ENCODE measurements at places on chromosomes 6 and 20.

GRCh38 chr20:34112600-34113101, 608 bp upstream of the EIF2S2 start:
- DNase-seq, result no peak

DNA sequence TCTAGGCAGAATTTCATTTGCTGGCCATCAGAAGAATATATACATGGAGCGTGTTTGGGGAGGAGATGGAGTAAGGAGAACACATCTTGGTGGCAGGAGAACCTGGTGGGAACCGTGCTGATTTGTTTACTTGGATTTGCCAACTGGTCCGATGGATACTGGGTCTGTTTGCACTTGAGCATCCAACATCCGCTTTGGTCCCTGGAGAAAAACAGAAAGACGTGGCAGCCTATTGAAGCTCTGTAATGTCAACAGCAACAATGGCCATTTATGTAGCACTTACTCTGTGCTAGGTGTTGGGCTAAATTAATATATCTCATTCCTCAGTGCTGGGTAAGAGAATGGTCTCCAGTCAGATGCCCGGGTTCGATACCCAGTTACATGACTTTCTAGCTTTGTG, 125.6 kb downstream of the BCAS1 start:
- DNase-seq, result no peak

GRCh38 chr6:158548418-158549161, 11.3 kb upstream of the TMEM181 start:
- peak; percentile 97 for DNase-seq

GRCh38 chr6:6919173-6919572, 188.6 kb upstream of the RREB1 start:
- no peak for DNase-seq

GRCh38 chr6:26104457-26105108, 17.4 kb downstream of the HFE start:
- DNase-seq, result no peak

DNA sequence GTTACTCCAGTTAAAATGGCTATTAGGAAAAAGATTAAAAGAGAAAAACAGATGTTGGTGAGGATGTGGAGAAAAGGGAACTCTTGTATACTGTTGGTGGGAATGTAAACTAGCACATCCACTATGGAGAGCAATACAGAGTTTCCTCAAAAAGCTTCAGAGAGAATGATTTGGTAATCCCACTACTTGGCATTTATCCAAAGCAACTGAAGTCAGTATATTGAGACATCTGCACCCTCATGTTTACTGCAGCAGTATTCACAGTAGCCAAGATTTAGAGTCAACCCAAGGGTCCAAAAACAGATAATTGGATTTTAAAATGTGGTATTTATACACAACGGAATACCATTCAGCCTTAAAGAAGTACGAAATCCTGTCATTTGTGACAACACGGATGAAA, 469.5 kb downstream of the QKI start:
- DNase-seq, result no peak

DNA sequence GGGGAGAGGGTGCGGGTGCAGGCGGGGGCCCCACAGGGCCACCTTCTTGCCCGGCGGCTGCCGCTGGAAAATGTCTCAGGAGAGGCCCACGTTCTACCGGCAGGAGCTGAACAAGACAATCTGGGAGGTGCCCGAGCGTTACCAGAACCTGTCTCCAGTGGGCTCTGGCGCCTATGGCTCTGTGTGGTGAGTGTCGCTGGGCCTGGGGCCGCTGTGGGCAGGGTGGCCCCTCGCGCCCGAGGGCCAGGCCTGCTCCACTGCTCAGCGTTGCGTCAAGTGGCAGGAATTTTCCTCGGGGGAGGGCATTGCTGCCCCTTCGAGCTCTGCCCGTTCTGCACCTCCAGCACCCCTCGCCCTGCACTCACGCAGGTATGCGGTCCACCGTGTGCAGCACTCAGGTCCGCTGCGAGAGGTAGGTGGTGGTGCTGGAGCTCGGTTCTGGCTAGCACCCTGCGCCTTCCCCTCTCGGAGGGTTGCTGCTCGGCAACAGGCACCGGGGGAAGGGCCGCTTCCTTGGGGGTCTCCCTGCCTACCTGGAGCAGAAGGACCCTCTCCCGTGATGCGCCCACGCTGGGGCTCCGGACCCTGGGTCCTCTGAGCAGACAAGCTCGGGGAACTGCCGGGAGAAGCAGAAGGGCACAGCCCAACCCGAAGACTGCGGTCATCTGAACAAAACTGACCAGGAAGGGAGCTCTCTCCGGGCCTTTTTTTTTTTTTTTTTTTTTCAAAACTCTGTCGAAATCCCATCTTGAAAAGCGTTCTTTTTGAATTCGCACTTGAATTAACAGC, 674 bp downstream of the MAPK14 start:
- DNase-seq, result no peak

DNA sequence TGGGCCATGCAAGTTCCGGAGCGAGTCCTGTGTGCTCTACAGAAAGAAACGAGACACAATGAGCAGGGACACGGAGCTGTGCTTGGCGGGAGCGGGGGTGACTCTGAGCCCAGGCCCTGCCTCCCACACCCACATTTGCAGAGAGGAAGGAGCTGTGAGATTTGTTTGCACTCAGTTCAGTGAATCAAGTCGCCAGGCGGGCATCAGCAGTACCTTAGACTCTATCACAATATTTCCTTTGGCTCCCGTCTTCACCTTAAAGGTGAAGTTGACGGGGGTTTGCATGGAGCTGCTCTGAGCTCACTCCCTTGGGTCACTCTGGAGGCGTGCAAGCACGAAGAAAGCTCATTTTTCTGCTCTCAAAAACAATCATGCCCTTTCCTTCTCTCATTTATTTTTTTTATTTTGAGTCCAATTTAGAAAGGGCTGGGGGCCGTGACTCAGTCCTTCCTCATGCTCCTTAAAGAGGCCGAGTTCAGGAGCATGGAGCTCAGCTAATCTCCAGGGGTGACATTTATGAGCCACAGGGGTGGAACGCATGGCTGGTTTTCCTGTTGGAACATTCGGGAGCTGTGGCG, 188.2 kb downstream of the NFATC2 start:
- no peak for DNase-seq

DNA sequence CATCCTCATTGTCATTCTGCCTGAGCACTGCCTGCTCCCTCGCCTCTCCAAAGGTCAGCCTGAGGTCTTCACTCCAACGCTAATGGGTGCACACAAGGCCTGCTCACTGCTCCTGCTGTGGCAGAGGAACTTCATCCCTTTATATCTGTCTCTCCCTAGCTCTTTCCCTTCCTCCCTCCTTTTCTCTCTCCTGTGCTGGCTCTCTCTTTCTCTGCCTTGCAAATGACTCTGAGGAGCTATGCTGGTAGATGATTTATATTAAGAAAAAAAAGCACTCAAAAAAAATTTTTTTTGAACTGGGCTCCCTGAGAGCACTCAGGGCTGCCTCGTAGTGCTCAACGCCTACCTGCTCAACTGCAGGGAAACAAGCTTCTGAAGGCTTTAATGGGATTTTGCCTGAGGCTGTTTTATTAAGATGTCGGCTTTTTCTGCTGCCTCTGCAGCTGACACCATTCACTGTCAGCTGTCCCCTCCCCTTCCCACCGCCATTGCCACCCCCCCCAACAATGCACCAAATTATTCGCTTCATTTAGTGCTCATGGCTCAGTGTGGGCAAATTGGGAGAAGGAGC, 137.7 kb upstream of the DEFB112 start:
- no peak for DNase-seq

DNA sequence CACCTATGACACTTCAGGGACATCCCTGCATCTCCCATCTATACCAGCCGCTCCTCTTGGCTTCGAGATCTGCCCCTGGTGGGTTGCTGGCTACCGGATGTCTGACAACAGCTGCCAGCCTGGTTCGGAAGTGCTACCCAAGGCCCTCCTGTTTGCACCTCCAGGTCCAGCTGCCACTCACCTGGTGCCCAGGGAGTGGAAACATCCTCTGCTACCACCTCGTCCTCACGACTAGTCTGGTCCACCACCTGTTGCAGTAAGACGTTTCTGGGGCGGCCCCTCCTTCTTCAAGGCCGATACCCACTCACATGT, 8.3 kb upstream of the PCMTD2 start:
- no peak for DNase-seq

DNA sequence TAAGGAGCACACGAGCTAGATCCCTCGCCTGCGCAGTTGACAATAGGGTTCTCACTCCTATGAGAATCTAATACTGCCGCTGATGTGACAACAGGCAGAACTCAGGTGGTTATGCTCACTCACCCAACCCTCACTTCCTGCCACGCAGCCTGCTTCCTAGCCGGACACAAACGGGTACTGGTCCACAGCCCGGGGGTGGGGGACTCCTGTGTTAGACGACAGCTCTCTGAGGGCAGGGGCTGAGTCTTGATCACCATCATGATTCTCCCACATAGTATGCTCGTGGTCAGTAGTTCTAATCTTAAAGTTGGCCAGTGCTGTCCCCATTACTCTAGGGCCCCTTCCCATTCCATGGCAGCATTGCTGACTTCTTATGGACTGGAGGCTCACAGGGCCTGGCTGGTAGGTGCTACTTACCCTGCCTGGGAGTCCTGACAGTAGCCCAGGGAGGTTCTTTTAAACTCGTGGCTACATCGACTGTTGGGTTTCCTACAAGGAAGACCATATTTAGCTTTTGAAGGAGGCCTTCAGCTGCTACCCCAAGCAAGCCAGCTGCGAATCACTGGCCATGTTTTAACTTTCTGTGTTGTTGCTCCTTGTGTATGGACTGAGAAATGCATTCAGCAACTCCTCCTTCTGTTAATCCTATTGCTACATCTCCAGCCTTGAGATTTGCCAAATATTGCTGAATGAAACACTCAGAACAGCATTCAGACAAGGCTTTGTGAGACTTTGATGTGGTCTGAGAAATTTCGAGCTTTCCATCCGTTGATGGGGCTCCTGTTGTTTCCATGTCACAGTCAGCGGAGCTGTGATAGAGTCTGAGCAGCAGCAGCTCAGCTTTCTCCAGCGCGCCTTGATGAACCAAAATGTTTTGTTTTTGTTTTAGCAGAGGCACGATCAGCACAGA, 300.3 kb downstream of the NRN1 start:
- no peak for DNase-seq

- no peak for DNase-seq
Measured at GRCh38 chr6:73471686-73472290, 10.3 kb downstream of the MTO1 start.

GRCh38 chr6:134230087-134230700, 87.7 kb downstream of the SGK1 start:
- DNase-seq, result no peak

DNA sequence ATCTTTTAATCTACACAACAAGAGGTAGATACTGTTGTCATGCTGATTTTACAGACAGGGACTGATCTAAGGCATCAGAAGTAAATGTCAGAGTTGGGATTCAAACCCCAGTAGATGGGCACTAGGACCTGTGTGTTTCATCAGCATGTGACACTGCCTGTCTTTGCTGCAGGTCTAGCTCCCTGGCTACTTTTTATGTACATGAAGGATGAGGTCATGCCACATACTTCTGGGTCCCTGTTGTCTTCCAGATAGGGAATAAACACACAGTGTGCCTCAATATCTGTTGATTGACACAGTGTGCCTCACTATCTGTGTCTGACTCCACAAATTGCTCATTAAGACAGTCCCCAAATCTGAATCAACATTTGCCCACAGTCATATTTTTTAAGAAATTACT, 106.9 kb downstream of the TFAP2B start:
- DNase-seq, result no peak

DNA sequence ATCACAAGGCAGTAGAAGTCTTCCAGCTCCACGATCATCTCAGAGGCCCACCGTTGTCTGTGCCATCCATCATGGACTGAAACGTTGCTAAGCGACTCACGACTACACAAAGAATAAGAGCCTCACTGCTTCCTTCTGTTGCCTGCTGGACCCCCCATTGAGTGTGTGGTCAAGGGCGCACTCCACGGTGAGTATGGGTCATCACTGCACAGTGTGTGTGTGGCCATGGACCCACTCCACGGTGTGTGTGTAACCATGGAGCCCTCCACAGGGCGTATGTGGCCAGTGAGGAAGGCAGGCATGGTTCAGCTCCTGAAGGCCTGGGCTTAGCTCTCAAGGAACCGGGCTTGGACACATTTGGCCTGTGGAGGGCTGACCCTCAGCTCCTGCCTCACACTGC, 123.4 kb upstream of the AFDN start:
- no peak for DNase-seq

DNA sequence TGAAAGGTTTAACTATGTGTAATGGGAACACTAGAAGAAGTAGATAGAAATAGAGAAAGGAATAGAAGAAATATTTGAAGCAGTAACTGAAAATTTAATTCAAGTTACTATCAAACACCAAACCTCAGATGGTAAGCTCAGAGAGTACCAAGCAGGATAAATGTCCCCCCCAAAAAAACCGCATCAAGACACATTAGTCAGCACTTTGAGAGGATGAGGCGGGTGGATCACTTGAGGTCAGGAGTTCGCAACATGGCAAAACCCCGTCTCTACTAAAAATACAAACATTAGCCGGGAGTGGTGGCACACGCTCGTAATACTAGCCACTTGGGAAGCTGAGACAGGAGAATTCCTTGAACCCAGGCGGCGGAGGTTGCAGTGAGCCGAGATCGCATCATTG, 253.1 kb downstream of the C6orf118 start:
- DNase-seq, result no peak

GRCh38 chr20:17538517-17539170, 7.5 kb upstream of the BFSP1 start:
- DNase-seq, result no peak

DNA sequence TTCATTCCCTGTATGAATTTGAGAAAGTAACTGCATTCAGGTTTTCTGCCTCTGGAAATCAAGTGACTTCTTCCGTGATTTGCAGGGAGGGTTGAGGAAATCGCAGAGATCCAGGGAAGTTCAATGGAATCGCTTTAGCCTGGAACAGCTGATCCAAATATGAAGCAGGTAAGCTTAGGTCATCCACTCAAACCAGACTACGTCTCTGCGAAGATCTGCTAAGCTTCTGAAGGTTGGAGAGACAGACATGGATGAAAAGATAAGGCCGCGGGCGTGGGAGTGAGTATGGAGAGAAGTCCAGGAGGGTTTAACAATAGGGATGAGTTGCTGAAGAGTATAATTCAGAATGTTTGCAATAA, 34.2 kb upstream of the BTN3A2 start:
- peak; percentile 41 for DNase-seq

GRCh38 chr20:53447316-53447715, 146.3 kb downstream of the ZNF217 start:
- no peak for DNase-seq

DNA sequence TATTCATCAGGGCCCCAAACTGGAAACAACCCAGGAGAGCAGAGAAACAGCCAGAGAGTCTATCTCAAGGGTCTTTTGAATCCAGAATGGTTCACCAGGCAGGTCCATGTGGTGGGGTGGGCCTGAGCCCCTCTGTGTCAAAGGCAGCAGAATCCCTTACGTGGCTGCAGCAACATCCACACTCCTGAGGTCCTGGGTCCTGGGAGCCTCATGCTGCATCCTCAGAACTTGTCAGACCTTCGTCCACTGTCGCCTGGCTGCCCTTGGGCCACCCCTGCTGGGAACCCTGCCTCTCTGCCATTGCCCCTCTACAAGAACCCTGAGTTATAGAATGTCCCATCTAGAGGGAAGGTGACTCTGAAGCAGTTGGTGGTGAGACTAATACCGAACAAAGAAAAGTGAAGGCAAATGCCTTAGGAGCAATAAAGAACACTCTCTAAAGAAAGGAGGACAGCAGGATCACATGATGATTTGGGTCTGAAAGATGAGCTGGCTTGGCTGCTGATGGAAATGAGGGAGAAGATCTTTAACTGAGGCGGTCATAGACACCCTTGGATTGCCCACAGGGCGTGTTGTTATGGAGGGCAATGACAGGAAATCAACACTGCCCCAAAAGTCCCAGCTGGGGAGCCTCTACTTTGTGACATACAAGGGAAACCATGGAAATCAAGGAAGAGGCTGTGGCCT, 161.2 kb downstream of the SYNDIG1 start:
- no peak for DNase-seq

GRCh38 chr6:88538840-88539239, 372.7 kb upstream of the CNR1 start:
- no peak for DNase-seq

GRCh38 chr6:77106992-77107391, 356.3 kb downstream of the HTR1B start:
- no peak for DNase-seq
